Neural crest cell (in vitro differentiated cells): ENCODE measurements at places on chromosomes 13 and 19.

DNA sequence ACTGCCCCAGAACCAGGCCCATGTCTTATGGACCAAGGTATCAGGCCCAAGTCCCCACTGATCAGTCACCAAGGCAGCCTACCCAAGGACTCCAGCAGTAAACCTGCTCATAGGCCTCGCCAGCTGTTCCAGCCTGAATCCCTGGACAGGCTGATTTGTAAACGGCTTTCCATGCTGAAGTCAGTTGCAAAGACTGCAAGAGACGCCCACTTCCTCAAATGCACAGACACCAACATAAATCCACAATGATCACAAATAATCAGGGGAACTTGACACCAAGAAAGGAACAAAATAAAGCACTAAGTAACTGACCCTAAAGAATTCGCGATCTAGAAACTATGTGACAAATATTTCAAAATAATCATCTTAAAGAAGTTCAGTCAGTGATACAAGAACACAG is 75.2 kb downstream of the RXFP2 start:
- no peaks in the 10 kb centered on the region for H3K4me1 ChIP-seq
- peaks cover 9% of the 10 kb centered on the region for H3K36me3 ChIP-seq
- H3K27ac ChIP-seq, result no peak overlapping the region
- DNase-seq, result no peak
- H3K27me3 ChIP-seq, result no peaks in the 10 kb centered on the region
- no peak overlapping the region for H3K4me3 ChIP-seq

DNA sequence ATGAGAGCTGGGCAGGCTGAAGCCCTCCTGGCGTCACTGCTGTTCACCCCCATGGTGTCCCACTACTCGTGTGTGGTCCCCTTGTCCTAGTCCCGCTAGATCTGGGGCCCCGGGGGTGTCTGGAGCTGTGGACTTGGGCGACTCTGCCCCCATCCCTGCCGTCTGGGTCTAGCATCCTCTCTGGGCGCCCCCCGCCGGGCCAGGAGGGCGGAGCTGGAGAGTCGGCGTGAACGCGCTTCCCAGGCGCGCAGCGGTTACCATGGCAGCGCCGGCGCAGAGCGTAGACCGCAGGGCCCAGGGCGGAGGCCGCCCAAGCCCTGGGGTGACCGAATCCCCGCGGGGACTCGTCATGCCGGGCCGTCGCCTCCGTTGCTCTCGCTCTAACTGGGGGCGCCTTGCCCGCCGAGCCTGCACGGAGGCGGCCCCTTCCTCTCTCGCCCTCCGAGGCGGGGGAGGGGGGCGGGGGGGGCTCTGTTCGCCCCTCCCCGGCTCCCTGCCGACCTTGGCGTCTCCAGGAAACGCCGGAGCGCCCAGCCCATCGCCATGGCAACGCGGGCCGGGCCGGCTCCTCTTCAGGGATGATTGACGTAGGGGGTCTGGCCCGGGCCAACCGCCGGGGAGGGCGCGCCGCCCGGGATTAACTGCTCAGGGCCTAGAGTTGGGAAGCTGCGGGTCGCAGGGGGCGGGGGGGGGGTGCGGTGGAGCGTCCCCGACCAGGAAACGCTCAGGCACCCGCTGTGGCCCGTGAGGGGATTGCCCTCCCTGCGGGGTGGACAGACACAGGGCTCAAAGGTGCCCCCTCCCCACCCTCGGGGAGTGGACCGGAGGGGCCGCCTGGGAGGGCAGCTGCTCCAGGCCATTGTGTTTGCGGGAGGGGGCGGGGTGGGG is 8.9 kb downstream of the ISYNA1 start:
- no peaks in the 10 kb centered on the region for H3K27me3 ChIP-seq
- H3K4me3 ChIP-seq, result peak overlapping the region; percentile 68
- peak; percentile 81 for DNase-seq
- no peaks in the 10 kb centered on the region for H3K36me3 ChIP-seq
- peaks cover 19% of the 10 kb centered on the region for H3K4me1 ChIP-seq

DNA sequence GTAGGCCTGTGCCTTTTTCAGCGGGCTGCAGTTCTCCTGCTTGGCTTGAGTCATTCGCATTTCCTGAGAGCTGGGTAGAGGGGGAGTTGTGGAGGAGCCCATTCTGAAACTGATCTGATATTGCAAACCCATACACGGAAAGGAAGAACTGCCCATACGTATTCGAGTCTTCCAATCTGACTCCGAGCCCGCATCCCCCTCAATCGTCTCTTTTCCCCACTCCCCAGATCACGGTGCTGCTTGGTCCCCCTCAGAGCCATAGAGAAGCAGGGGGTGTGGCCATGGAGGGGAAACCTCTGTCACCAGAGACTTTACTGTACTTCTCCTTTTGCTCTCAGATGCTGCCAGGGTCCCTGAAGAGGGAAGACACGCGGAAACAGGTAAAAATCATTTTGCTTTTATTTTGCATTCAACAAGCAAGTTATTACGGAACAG is at the start of gene CD22:
CD22 (plus strand) TSS at position 337 of the 435 bp plus-strand sequence. CDS start 2,854 bp downstream, outside the sequence.
- H3K27ac ChIP-seq, result no peak within 1 kb of the TSS
- no peak for DNase-seq
- H3K36me3 ChIP-seq, result no peaks in the 10 kb centered on the region
- H3K4me3 ChIP-seq, result no peak within 1 kb of the TSS

- no peak overlapping the region for H3K4me3 ChIP-seq
- H3K27me3 ChIP-seq, result peaks cover 27% of the 10 kb centered on the region
These were observed 6.1 kb downstream of the IL4I1 start for GRCh38 chr19:49890349-49891311.

DNA sequence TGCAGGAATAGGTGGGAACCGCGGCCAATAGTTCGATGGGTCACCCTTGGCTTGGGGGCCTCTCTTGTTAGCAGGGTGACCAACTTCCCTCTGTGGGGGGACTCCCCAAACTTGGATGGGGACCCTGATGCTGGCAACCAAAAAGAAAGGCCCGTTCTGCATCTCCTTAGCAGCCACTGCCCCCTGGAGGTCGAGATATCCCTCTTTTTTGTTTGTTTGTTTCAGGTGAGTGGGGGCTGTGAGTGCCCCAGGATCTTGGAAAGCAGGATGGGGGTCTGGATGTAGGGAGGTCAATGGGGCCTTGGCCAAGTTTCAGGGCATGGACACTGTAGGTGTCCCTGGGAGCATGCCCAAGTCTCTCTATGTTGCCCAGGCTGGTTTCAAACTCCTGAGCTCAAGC is 7.7 kb upstream of the CRTC1 start:
- no peak for DNase-seq
- H3K4me1 ChIP-seq, result peaks cover 14% of the 10 kb centered on the region
- H3K27ac ChIP-seq, result no peak overlapping the region

GRCh38 chr13:107348925-107349324 is 781.0 kb upstream of the ARGLU1 start:
- H3K4me3 ChIP-seq, result no peak overlapping the region
- no peak overlapping the region for H3K27ac ChIP-seq
- H3K27me3 ChIP-seq, result no peaks in the 10 kb centered on the region
- H3K36me3 ChIP-seq, result no peaks in the 10 kb centered on the region

DNA sequence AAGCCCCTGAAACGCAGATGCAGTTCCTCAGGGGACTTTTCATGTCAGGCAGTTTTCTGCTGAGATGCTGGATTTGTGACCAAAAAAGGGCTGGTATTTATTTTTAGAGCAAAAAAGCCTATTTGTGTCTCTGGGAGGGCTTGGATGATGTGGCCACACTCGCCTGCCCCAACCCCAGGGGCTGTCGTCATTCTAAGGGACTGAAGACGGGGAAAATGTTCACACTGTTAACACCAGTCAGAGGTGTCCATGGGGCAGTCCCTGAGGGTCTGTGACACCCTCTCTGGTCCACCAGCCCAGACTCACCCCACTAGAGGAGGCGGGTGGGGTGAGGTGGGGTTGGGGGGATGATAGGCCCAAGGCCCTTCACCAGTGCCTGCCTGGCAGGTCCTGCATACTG is 15.9 kb upstream of the EPHX3 start:
- DNase-seq, result no peak
- no peak overlapping the region for H3K4me3 ChIP-seq
- peaks cover 12% of the 10 kb centered on the region for H3K4me1 ChIP-seq
- H3K27me3 ChIP-seq, result peaks cover 5% of the 10 kb centered on the region

GRCh38 chr13:36341718-36342117 is 4.5 kb downstream of the SPART start:
- H3K27ac ChIP-seq, result no peak overlapping the region
- no peaks in the 10 kb centered on the region for H3K36me3 ChIP-seq
- DNase-seq, result no peak
- H3K4me1 ChIP-seq, result peaks cover 42% of the 10 kb centered on the region
- no peak overlapping the region for H3K4me3 ChIP-seq
- no peaks in the 10 kb centered on the region for H3K27me3 ChIP-seq

- no peak overlapping the region for H3K27ac ChIP-seq
- H3K4me3 ChIP-seq, result no peak overlapping the region
- DNase-seq, result peak; percentile 87
- no peaks in the 10 kb centered on the region for H3K27me3 ChIP-seq
- no peaks in the 10 kb centered on the region for H3K36me3 ChIP-seq
These were observed 13.6 kb upstream of the C5AR1 start for GRCh38 chr19:47296036-47296435.

DNA sequence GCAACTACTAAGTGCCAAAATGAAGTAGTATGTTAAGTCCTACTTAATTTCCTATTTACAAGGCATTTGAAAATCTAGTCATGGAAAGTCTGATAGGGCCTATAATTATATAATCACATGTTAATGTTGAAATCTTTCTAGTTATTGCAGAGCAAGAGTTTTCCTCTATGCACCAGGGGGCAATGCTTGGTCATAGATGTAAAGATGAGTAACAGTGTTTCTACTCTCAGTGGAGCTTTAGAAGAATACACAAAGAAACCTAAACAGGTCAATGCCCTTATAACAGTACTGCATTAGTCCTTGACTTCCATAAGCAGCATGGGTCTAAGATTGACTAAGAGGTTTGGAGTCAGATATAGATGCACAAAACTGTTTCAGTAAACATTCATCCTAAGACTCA is 218.7 kb downstream of the KCTD12 start:
- H3K4me3 ChIP-seq, result no peak overlapping the region
- no peaks in the 10 kb centered on the region for H3K36me3 ChIP-seq
- H3K27me3 ChIP-seq, result no peaks in the 10 kb centered on the region

GRCh38 chr13:105497597-105497996 is 1037.9 kb downstream of the EFNB2 start:
- H3K4me1 ChIP-seq, result no peaks in the 10 kb centered on the region
- no peak overlapping the region for H3K4me3 ChIP-seq
- no peaks in the 10 kb centered on the region for H3K27me3 ChIP-seq
- H3K36me3 ChIP-seq, result no peaks in the 10 kb centered on the region
- no peak overlapping the region for H3K27ac ChIP-seq
- DNase-seq, result no peak

DNA sequence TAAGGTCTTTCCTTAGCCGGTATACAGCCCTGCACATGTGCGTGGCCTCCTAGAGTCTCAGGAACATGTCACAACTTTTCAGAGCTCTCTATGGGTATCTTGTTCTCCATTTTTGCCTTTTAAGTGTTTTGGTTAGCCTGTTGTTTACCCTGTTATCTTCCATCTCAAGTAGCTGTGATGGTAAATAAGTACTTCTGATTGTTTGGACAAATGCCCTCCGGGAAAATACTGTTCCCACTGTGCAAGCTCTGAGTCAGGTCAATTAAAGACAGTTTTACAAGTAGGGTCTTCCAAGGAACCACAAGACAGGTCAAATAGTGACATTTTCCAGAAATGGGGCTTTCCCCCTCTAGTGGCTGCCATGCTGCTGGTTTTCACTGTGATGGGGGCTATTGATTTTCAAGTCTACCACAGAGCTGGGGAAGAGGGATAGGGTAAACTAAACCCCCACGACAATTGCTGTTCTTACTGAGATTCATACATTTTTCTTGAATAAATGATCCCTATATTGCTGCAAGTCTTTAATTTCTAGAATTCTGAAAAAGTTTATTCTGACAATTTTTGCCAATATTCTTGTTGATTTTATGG is 109.5 kb downstream of the TM9SF2 start:
- no peak for DNase-seq
- no peak overlapping the region for H3K27ac ChIP-seq
- peak overlapping the region; percentile 25 for H3K4me3 ChIP-seq
- H3K36me3 ChIP-seq, result no peaks in the 10 kb centered on the region
- H3K4me1 ChIP-seq, result peaks cover 41% of the 10 kb centered on the region

- H3K4me1 ChIP-seq, result peaks cover 19% of the 10 kb centered on the region
- H3K27me3 ChIP-seq, result peaks cover 17% of the 10 kb centered on the region
- peak overlapping the region; percentile 19 for H3K27ac ChIP-seq
These were observed 1.1 kb downstream of the IRS2 start for GRCh38 chr13:109785141-109785891.

- H3K4me3 ChIP-seq, result no peak overlapping the region
- H3K27ac ChIP-seq, result no peak overlapping the region
- H3K36me3 ChIP-seq, result no peaks in the 10 kb centered on the region
- no peak for DNase-seq
These were observed 292.0 kb upstream of the ZNF507 start for GRCh38 chr19:32053376-32053775.

- H3K27me3 ChIP-seq, result no peaks in the 10 kb centered on the region
- peaks cover 11% of the 10 kb centered on the region for H3K4me1 ChIP-seq
- DNase-seq, result no peak
- no peak overlapping the region for H3K27ac ChIP-seq
These were observed 74.7 kb downstream of the SPACA7 start for GRCh38 chr13:112450904-112451240.

- DNase-seq, result no peak
- no peak overlapping the region for H3K27ac ChIP-seq
- peaks cover 20% of the 10 kb centered on the region for H3K4me1 ChIP-seq
- peak overlapping the region; percentile 36 for H3K4me3 ChIP-seq
- H3K36me3 ChIP-seq, result peaks cover 32% of the 10 kb centered on the region
These were observed 5.8 kb downstream of the TM9SF2 start for GRCh38 chr13:99507054-99507453.

DNA sequence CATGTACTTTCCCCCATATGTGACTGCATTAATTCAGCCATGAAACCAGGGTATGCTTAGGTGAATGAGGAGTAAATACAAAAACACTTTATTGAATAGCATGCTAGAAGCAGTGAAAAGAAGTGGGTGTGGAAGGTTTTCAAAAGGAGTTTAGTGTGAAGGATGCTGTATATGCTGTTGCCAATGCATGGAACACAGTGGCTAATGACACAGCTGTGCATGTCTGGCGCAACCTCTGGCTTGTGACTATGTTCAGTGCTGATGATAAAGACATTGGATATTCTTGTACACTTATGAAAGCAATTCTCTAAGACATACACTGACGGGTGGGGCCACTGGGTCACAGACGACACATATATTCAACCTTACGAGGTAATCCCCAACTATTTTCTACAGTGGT is 55.2 kb downstream of the SOX21 start:
- H3K36me3 ChIP-seq, result peaks cover 5% of the 10 kb centered on the region
- H3K27me3 ChIP-seq, result peaks cover 5% of the 10 kb centered on the region
- H3K4me1 ChIP-seq, result peaks cover 21% of the 10 kb centered on the region

DNA sequence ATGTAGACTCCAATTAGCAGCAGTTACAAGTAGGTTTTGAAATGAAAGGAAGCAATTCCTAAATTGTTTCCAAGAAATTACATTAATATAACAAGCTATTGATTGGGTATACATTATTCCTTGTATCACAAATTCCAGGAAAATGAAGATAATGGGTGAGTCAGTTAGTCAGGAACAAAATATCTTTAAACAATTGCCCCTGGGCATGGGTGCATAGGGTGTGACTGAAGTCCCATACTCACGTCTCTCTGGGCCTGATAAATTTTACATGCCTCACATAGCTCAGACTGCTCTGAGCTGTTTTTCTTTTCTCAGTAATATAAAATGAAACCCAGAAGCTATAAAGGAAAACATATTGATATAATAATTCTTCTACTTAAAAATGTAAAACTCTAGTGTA is 87.8 kb downstream of the FNDC3A start:
- no peaks in the 10 kb centered on the region for H3K27me3 ChIP-seq
- no peak overlapping the region for H3K4me3 ChIP-seq
- DNase-seq, result no peak
- peaks cover 3% of the 10 kb centered on the region for H3K36me3 ChIP-seq
